ENCODE measurements at places on chromosomes 12 and 14.

- no peak for DNase-seq
Measured at GRCh38 chr12:130828895-130829294, 10.2 kb downstream of the STX2 start.

- no peak for DNase-seq
Measured at GRCh38 chr12:124524231-124524925, 43.0 kb downstream of the NCOR2 start.

- DNase-seq: no peak
Measured at GRCh38 chr12:79217306-79217705, 352.7 kb downstream of the SYT1 start.

DNA sequence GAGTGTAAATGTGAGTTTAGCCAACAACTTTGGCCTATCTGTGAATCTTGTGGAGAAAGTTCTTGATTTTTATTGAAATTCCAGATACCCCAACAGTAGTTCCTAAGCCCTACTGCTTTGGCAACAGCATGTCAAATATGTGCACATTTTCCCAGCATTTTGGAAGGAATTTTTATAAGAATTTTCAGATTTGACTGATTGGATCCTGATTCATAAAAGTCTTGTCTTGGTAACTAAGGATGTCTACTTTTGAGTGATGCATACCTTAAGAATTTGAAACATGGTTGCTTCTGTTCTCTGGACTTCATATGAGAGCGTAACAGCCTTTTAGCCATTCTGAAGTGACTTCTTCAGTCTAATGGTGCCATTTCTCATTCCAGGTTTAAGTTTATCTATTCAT, 106.7 kb downstream of the ANO4 start:
- no peak for DNase-seq

DNA sequence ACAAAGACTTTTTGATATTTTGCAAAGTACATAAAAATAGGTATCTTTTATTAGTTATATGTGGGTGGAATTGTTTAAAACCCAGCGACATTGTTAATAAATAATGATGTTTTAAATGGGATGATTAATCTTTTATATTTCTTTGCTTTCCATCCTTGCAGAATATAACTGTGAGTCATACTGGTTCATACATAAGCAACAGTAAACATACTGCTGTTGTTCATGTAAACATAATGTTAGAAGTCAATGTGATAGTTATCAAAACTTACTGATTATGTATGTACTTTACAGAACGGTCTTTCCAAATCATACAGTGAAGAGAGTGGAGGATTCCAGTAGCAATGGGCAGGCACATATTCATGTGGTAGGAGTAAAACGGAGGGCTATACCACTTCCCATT, 119.8 kb downstream of the ARID2 start:
- no peak for DNase-seq

- DNase-seq: no peak
Measured at GRCh38 chr14:61347826-61348443, 26.6 kb downstream of the PRKCH start.

DNA sequence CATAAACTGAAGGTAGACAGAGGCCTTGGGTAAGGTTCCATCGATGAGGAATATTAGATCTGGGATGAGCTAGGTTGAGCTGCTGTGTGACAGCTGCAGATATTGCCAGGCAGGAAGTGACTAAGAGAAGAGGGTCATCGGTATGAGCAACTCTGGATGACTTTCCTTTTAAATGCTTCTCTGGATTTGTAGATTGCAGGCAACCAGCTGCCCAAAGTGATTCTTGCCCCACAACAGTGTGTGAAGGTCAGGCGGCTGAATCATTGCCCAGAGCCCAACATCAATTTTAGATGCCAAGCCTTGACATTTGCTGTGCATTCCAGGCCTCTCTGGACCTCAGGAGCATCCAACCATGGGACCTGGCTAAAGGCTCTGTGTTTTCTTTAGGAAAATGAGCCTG, 255.9 kb downstream of the DPF3 start:
- no peak for DNase-seq

GRCh38 chr12:101501410-101501995, 26.4 kb downstream of the SPIC start:
- no peak for DNase-seq

GRCh38 chr12:69994724-69995173, 169.7 kb downstream of the MYRFL start:
- no peak for DNase-seq

- no peak for DNase-seq
Measured at GRCh38 chr14:59282378-59282765, 93.9 kb downstream of the DAAM1 start.

DNA sequence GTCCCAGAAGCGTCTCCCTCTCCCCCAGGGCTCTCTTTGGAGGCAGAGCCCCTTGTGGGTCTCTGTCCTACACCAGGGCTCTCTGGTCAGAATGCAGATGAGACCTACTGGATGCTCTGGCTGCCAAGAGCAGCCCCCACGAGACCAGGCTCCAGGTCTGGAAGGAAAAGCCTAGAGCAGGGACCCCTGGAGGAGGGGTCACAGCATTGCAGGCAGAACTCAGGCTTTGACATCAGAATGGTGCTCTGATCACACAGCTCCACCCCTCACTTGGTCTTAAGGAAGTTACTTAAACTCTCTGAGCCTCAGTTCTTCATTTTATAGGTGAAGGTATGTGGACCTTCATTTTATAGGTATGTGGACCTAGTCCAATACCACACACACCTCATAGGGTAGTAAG, 83.1 kb downstream of the ARL6IP4 start:
- DNase-seq: no peak

DNA sequence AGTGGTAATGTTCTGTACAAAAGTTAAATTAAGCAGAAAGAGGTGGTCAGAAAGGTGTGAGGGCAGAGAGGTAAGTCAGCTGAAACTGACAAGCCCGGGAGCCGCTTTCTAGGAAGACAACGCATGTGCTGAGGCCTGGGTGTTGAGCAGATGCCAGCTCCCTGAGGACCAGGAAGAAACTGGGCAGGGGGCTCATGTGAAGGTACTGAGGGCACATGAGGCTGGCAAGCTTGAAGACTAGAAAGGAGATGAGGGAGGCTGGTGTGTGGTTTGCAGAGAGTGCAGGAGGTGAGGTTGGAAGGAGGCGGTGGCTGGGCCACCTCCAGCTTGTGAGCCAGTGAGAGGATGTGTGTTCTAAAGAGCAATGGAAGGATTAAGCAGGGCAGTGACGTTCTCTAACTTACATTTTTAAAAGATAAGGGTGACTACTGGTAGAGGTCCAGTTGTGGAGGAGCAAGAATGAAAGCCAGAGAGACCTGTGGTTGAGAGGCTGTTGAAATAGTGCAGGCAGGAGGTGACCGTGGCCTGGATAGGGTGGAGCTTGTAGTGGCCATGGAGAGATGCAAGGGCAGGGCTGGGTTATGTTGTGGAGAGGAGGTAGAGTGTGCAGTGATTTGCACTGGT, 29.1 kb downstream of the ZNF664 start:
- DNase-seq: no peak

- no peak for DNase-seq
Measured at GRCh38 chr12:37545759-37546158, 770.8 kb upstream of the ALG10B start.

- no peak for DNase-seq
Measured at GRCh38 chr14:68691031-68691791, 101.7 kb downstream of the ZFP36L1 start.

DNA sequence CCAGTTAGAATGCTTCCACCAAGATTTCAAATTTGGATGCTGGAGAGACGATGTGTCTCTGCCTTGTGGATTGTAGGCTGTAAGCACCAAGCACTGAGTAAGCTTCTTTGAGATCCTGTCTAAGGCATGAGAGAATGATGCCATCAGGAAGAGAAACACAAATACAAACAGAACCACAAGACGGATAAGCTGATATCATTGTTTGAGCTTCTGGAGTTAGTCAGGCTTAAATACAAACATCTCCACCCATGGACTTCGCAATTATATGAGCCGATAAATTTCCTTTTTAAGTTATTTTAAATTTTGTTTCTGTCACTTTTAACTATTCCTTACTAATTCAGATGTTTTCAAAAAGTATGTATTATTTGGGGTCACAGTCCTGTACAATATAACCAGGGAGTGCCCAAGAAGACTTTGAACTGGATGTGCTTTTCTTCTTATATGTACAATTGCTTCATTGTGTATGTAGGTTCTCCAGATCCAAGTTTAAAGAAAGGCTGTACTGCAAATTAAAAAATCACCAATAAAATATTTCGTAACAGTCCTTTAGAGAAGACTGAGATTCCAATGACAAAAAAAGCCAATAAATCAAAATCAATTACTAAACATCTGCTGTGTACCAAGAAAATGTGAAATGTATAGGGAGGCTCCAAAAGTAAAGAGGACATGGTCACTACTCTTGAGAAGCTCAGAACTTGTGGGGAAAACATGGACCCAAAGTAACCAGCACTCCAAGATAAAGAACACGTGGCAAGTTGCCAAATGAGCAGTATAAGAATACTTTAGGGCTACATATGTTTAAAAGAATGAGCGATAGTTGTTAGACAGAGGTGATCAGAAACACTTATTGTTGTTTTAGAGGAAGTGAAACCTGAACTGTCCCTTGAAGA, 274.1 kb downstream of the ADAMTS20 start:
- DNase-seq: no peak

GRCh38 chr14:65783576-65783975, 371.0 kb downstream of the FUT8 start:
- DNase-seq: no peak

DNA sequence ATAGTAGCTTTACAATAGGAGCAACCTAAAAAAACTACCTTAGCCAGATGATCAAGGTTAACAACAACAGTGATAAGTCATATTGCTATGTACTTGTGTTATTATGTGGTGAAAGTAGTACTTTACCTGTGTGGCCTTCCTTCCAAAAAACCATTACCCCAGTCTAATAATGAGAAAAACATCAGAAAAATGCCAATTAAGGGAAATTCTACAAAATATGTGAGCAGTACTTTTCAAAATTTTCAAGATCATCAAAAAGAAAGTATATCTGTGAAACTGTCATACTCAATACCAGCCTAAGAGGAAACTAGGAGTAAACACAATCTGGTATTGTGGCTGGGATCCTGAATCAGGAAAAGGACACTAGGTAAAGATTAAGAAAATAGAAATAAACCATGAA, 165.3 kb upstream of the PKP2 start:
- DNase-seq: no peak

DNA sequence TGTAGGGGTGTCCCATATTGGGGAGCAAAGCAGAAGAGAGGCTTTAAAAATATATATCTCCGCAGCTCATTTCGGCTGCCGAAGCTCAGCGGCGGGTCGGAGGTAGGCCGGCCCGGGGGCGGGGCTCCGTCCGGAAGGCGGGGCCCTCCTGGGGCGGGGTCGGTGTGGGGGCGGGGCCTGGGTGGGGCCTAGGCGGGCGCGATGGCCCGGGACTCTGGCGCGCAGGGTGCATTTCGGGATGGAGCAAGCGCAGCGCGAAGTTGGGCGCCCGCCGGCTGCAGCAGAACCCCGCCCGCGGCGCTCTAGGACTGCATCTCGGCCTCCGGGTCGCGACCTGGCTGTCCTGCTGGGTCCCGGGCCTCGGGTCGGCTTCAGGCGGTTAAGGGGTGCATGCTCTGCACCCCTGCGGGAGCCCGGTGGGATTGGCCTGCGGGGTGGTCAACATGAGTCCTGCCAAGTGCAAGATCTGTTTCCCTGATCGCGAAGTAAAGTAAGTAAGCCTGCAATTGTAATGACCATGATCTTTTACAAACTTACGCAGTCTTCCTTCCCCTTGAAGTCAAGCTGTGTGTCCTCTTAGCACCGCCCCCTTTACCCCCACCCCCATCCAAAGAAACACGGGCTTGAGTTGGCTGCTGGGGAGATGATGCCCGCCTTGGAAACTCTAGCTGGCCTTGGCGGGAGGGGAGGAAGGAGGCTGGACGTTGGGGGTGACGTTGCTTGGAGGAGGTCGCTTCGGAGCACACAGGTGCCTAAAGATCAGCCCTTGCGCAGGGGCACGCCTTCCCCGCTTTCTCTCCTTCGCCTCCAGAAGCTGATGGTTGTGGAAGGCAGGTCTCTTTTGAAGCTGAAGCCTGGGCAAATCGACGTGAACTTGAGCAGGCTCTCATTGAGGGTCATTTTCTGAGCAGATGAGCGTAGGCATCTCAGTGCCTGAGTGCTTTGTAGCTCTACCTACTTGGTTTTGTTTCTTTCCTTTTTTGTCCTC, 38.4 kb downstream of the ACACB start:
- DNase-seq: peak; percentile 89

DNA sequence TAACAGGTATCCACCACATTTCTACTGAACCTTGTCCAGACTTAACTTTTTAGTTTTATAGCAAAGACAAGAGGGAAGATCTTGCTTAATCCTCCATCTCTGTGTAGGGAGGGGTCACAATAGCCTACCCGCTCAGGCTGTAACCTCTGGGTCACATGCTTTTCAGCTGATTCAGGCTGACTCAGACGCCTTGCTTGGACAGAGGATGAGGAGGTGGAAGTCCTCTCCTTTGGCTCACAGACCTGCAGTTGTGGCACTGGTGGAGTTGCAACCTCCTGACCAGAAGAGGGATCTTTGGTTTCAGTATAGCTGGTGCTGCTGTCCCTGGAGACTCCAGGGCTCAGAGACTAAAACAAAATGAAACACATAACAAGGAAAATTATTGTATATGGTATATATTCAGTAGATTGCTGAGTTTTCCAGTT, 16.2 kb downstream of the ACIN1 start:
- DNase-seq: peak; percentile 55

GRCh38 chr12:80709811-80710726, 2.6 kb downstream of the MYF6 start:
- DNase-seq: no peak

DNA sequence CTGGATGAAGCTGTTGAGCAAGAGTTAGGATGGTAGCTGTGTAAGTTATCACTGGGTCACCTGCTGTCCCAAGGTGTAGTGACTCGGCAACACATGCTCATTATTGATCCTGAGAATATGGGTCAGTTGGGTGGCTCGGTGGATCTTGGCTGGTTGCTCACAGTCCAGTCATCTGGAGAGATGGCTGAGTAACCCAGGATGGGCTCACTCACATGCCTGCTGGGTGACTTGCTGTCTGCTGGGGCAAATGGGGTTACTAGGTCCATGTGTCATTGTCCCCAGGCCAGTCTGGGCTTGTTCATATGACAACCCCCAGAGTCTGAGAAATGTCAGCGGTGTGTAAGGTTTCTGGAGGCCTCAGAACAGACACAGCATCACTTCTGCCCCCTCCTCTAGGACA, 69.5 kb downstream of the SLC15A4 start:
- DNase-seq: no peak

GRCh38 chr12:32134101-32134888, 27.6 kb downstream of the BICD1 start:
- no peak for DNase-seq

DNA sequence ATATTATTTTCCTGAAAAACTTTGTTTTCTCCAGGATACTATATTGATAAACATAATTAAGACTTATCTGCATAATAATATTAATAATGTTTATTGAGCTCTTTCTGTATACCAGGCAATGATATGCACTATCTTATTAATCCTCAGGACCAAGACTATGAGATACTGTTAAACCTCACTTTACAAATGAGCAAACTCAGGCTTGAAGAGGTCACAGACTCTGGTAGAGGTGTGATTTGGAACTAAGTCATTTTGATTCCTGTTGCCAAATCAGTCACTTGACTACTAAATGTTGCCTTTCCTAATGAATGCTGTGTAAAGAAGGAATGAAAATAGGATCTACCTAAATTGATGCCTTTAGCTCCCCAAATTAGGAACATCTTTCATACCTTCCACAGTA, 7.3 kb downstream of the SLC39A9 start:
- no peak for DNase-seq

Data from right cardiac atrium (tissue), 5 donors.